Uterus (tissue), 4 donors: ENCODE measurements at places on chromosomes 6 and 20.
A peak's percentile ranks its signal among the peaks of the same experiment; 100 is the strongest.

DNA sequence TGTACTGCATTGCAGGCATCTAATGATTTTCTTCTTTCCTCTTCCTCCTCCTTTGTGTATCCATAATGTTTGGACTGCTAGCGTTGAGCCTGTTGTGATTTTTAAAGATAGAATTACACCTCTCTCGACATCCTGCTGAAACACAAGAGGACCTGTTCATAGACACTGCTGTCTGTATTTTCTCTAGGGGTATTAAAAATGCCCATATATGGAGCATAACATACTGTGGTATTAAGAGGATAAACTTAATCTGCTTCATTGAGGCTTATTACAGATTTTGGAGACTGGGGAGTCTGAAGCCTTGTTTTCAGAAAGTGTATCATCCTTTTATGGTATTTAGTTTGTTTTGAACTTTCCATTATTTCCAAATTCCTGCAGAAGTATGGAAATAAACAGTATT lies 414.3 kb downstream of the CDKAL1 start:
- no peak for DNase-seq

- DNase-seq: no peak
These were observed 14.2 kb downstream of the ARID1B start for GRCh38 chr6:156791320-156791850.

DNA sequence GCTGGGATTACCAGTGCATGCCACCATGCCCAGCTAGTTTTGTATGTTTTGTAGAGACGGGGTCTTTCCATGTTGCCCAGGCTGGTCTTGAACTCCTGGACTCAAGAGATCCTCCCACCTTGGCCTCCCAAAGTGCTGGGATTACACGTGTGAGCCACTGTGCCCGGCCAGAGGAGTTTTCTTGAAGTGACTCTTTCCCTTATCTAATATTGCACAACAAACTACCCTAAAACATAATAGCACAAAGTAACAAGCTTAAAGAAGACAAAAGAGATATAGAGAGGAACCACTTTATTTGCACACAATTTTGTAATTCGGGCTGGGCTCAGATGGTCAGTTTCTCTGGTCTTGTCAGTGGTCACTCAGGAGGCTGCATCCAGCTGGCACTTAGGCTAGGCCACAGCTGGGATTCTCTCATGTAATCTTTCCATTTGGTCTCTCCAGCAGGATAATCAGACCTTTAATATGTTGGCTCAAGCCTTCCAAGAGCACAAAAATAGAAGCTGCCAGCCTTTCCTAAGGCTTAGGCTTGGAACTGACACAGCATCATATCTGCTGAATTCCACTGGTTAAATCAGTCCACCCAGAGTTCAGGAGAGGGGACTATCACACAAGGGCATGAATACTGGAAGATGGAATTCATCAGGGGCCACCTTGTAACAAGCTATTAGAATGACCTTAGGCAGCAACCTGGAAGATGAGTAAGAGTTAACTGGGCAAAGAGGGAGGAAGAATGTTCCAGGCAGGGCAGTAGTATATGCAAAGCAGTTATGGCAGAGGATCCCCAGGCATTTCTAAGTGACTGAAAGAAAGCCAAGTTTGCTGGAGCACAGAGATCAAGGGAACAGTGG lies 56.7 kb upstream of the PNRC1 start:
- peak; percentile 46 for DNase-seq

GRCh38 chr6:46867411-46867810 lies 54.3 kb downstream of the ADGRF5 start:
- no peak for DNase-seq

DNA sequence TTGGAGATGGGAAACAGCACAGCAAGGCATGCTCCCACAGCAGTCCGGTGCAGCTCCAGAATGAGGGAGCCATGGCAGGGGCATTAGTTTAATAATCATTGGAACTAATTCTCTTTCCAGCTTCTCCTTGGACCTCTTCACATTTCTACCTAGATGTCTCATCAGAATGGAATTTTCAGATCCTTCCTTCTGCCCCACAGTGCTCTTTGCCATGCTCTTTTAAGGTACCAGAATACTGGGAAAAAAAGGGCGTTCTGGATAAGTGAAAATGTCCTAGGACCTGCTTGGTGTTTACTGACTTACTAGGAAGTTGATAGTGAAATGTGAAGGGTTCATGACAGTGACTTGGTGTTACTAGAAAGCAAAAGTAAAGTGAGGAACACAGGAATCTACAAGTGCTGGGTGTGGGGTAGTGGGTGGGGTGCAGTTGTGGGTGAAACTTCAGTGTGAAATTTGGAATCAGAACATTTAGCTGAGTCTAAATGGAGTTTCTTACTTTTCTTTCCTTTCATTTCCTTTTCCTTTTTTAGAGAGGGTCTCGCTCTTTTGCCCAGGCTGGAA lies 207.1 kb downstream of the ARID1B start:
- DNase-seq: no peak

DNA sequence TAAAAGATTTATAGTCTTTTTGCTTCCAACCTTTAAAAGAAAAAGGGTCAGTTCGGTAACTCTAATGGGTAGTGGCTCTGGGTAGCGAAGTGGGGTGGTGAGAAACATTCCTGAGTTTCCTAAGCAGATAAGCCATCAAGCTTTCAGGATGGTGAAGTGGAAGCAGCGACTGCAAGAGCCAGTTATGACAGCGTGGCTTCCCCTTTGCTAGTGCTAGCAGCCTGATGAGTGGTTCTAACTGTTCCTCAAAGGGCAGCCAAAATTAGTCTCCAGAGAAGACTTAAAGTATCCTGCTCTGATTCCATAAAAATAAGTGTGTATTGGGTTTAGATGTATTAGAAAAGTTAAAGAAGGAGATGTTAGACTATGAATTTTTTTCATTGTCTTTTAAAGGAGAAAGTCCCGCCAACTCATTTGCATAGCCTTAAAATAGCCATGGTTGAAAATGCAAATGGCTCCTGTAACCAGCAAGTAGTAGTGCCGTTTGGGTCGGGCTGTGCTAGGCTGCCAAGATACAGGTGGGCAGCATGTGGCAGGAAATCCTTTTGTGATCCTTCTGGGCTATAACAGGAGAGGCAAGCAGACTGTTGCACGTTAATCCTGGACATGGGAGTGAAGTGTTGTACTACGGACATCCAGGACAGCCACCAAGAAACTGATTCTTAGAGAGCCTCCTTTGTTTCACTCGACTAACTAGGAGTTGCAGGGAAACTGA lies 18.0 kb downstream of the ELOVL2 start:
- DNase-seq: no peak

DNA sequence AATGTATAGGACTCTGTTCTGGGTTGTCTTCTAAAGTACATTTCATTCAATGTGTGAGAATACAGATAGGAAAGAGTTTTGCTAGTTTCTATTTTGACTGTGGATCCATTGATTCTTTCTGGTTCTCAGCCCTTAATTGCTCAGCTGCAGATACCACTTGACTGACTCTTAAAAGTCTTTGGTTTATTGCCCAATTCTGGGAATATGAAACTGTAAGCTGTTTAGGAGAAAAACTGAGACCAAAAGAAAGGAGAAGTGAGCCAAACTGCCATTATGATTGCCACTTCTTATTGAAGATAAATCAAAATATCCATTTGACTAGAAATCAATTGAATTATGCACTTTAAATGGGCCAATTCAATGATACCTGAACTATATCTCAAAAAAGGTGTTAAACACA lies 211.4 kb downstream of the ESR1 start:
- DNase-seq: no peak

DNA sequence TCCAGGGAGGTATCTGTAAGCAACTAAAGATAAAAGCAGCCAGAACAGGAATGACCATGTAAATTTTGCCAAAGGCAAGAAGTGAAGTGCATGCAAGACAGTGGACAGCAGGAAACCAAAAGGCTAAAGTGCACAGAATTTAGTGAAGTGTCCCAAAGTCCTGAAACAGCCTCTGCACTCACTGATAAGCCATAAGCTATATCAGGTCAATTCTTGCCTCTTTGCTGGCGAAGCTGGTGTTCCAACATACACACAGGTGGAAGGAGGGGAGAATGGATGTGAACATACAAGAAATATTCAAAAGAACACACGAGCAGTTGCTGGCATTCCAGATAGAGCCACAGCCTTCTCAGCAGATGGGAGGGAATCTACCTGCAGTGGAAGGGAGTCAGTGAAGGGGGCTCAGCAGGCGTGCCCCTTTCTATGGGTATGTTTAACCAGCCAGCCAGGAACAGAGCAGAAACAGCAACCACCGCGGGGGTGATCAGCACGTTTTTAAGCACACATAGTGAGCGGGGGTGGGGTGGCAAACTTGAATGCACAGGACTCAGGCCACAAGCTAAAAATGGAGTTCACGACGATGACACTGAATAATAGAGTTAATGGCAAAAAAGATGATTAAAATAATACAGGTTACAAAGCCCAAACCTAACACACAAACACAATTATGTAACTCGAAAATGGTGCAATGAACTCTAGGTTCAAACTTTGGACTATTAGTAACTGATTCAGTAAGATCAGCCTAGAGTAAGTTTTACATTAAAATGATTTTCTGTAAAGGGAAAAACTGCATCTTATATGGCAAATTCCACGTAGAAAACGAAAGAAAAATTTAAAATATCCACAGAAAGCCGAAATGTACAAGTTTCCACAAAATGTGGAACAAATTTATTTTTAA lies 1.2 kb downstream of the ECI2 start:
- peak; percentile 29 for DNase-seq

- no peak for DNase-seq
These were observed 20.5 kb downstream of the XRN2 start for GRCh38 chr20:21323640-21324039.

- DNase-seq: no peak
These were observed 267.2 kb upstream of the SULF2 start for GRCh38 chr20:48052475-48052835.

DNA sequence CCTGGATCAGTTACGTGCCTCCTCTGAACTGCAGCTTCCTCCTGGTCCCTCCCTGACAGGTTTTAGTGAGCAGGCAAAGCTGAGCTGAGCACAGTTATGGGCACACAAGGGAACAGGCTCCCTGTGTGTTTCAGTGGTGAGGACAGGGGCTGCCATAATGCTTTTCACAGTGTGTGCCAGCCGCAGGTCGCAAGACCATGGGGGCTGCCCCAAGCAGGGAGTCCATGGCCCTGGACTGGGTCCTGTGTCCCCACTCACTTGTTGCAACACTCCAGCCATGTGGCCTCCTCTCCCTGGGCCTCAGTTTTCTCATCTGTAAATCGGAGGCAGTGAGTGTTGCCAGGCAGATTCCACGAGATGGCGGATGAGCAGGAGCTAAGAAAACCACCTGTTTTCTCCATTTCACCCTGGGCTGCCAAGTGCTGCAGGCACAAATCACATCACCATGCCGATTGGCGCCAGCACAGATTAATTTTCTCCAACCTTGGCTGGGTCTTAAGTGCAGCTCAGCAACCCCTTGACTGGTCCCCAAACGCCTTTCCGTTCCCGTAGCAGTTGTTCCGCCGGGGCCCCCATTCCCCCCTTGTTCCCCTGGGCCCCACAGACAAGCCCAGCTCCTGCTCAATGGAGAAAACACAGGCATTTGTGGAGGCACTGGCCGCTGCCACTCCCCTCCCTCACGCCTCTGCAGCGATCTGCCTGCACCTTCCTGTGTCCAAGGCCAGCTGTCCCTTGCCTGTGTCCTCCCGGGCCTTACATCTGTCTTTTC lies 57.1 kb upstream of the NNAT start:
- no peak for DNase-seq

DNA sequence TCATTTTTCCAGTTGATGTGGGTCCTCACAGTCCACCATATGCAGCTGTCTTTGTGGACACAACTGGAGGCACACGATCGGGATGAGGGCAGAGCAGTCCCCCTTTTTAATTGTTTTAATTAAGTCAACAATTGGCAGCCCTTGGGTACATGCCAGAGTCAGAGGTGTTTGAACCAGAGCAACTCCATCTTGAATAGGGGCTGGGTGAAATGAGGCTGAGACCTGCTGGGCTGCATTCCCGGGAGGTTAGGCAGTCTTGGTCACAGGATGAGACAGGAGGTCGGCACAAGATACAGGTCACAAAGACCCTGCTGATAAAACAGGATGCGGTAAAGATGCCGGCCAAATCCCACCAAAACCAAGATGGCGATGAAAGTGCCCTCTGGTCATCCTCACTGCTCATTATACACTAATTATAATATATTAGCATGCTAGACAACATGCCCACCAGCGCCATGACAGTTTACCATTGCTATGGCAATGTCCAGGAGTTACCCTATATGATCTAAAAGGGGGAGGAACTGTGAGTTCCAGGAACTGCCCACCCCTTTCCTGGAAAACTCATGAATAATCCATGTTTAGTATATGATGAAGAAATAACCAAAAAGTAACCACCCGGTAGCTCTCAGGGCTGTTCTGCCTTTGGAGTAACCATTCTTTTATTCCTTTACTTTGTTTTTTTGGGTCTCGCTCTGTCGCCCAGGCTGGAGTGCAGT lies 31.8 kb upstream of the BLCAP start:
- DNase-seq: no peak

DNA sequence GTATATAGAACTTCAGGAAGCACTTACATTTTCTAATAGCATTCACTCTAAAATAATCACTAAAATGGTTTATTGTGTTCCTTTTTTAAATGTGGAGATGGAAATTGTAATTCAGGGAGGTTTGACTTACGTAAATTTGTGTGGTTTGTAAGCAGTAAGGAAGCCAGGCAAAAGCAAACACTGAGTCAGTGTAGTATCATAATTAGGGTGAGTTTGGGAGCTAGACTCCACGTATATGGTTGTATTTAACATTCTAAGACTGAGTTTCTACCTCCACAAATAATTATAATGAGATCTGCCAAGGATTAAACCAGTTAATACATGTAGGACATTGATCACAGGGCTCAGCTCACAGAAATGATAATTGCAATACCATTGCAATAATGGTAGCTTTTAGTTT lies 425.5 kb downstream of the CBLN4 start:
- no peak for DNase-seq

- no peak for DNase-seq
These were observed 104.7 kb downstream of the PRDM13 start for GRCh38 chr6:99711302-99711701.

DNA sequence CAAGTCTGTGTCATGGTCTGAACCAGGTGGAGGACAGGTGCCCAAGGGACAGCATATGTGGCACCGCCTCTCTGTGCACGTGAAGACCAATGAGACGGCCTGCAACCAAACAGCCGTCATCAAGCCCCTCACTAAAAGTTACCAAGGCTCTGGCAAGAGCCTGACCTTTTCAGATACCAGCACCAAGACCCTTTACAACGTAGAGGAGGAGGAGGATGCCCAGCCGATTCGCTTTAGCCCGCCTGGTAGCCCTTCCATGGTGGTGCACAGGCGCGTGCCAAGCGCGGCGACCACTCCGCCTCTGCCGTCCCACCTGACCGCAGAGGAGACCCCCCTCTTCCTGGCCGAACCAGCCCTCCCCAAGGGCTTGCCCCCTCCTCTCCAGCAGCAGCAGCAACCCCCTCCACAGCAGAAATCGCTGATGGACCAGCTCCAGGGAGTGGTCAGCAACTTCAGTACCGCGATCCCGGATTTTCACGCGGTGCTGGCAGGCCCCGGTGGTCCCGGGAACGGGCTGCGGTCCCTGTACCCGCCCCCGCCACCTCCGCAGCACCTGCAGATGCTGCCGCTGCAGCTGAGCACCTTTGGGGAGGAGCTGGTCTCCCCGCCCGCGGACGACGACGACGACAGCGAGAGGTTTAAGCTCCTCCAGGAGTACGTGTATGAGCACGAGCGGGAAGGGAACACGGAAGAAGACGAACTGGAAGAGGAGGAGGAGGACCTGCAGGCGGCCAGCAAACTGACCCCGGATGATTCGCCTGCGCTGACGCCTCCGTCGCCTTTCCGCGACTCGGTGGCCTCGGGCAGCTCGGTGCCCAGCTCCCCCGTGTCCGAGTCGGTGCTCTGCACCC lies 109.5 kb upstream of the RAB32 start:
- DNase-seq: no peak

GRCh38 chr6:102907181-102907580 lies 1513.7 kb downstream of the GRIK2 start:
- no peak for DNase-seq
